ENCODE measurements at places on chromosomes 5 and 9.

GRCh38 chr5:149320791-149321330 lies 24.4 kb upstream of the GRPEL2 start:
- DNase-seq = no peak

GRCh38 chr5:128551476-128551875 lies 13.4 kb upstream of the FBN2 start:
- DNase-seq = no peak

GRCh38 chr5:66987540-66987939 lies 209.1 kb downstream of the CD180 start:
- DNase-seq = no peak

- no peak for DNase-seq
Measured at GRCh38 chr5:150787656-150788055, 9.1 kb downstream of the SMIM3 start.

GRCh38 chr5:136192015-136192525 lies 892 bp downstream of the SMIM32 start:
- DNase-seq = no peak

DNA sequence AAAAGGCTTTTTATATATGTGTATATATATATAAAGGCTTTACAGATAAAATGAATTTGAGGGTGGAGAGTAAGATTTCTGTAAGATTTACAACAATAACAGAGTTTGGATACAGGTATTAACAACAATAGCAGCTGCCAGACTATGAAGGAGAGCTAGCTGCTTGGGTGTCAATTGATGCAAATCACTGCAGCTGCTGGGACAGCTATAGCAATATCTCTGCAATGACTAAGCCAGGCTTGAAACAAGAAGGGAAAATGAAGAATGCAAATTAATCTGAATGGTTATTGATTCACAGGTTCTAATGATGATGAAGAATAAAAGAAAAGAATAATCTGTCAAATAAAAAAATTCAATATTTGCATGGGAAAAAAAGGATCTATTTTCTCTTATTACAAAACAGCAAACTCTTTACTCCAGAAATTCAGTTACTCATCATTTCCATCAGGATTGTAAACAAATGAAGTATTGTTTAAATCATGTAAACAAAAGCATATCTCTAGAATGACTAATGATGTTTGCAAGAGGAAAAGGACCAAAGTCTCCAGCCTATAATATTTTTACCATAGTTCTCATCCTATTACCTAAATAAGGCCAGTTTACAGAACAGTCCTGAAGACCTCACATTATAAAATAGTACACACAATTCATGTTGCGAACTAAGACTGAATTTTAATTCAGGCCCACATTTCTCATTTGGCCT lies 219.0 kb downstream of the HTR1A start:
- no peak for DNase-seq

DNA sequence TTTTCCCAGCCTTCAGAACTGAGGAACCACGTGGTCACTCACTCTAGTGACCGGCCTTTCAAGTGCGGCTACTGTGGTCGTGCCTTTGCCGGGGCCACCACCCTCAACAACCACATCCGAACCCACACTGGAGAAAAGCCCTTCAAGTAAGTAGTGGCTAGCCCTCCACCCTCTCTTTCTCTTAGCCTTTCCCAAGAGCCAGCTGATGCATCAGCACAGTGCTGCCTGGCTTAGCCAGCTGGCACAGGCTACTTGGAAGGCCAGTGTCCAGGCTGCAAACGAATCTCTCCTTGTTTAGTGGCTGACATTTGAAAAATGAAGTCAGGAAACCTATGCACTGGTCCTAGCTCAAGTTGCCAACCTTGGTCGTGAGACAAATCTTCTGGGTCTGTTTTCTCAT lies 91.1 kb downstream of the PRDM6 start:
- DNase-seq = no peak

DNA sequence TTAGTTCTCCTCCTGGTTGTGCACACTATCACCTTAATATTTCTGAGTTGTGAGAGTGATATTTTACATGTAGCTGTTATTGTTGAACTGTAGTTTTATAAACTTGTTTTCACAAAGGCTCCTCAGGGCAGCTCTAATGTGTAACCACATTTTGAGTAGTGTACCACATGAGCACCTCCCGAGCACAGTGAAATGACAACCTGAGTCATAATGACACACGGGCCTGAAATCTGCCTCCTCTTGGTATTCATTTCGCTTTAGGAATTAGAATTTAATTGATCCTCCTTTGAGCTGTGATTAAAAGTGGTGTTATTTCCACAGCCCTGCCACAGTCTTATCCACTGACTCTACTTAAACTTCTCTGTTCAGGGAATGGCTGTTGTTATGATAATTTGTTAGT lies 7.9 kb downstream of the MTRR start:
- DNase-seq = no peak

GRCh38 chr5:124706729-124707361 lies 39.6 kb downstream of the ZNF608 start:
- DNase-seq = peak; percentile 75

DNA sequence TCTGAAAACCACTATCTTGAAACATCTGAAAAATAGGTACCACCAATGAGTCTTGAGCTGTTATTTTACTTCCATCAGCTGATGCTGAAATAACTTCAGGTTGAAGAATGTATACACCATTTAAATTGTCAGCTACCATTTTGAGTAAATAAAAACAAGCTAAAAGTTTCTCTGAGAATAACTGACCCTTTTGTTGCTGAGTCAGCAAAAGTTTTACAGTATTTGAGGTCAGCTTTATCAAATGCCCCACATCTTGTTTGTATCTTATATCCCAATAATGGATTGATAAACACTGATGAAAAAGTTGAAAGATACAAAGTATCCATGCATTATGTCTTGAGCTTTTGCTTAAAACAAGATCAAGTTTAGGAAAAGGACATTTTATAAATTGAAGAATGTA lies 22.8 kb downstream of the CPLANE1 start:
- DNase-seq = no peak

DNA sequence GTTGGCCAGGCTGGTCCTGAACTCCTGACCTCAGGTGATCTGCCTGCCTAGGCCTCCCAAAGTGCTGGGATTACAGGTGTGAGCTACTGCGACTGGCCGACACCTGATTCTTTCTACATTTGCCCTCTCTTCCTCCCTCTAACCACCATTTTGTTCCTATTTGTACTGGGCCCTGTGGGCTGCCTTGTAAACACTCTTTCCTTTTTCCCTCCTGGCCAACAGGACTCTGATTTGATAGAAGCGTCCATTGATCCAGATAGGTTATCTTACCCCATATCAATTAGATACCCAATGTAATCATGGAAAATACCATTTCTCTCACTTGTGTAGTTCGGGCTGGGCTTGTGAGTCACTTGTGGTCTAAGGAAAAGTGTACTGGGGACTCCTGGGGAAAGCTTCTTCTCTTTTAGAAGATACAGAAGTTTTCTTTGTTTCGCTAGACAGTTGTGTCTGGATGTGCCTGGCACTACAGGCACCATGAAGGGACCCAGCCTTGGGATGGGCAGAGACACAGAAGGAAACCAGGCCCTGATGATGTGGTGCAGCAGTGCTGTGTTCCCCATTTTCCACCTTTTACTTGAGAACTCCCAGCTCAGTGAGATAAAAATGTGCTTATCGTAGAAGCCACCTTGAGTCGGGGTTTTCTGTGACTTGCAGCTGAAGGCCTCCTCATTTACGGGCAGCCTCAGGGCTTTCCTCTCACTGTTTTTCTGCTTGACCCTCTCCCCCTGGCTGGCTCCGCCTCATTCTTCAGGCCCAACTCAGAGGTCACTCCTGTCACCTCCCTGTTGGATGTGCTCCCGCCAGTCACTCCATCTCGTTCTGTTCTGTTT lies 32.8 kb upstream of the CPEB4 start:
- no peak for DNase-seq

DNA sequence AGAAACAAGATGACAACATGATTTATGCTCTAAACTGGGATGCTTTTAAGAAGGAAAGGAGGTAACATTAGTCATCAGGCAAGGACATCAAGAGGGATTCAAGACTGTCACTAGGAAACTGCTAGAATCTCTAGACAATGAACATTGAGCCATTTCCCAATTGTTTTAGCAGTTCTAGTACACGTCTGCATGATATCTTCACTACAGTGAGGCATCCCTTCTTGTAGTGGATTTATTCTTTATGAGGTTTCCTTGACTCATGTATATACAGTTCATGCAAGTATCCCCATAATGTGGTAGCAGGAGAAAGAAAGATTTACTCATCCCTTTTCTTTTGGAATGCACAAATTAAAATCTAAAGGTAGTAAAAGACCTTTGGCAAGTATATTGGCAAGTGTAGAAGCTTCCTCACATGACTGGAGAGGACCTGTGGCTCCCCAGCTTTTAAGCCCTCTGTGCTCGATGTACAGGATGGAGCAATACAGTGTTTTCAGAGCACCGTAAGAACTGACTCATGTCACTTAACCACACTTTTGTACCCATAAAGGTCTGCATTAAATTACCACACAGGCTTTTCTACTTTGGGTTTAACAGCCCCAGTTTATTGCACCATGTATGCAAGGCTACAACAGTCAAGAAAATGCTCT lies 335.9 kb downstream of the SEMA5A start:
- DNase-seq = no peak

Measured in NCI-H1417 treated with DMSO at 0.1 percent for 48 hours (cell line).